ENCODE measurements at places on chromosomes 7 and 10.

DNA sequence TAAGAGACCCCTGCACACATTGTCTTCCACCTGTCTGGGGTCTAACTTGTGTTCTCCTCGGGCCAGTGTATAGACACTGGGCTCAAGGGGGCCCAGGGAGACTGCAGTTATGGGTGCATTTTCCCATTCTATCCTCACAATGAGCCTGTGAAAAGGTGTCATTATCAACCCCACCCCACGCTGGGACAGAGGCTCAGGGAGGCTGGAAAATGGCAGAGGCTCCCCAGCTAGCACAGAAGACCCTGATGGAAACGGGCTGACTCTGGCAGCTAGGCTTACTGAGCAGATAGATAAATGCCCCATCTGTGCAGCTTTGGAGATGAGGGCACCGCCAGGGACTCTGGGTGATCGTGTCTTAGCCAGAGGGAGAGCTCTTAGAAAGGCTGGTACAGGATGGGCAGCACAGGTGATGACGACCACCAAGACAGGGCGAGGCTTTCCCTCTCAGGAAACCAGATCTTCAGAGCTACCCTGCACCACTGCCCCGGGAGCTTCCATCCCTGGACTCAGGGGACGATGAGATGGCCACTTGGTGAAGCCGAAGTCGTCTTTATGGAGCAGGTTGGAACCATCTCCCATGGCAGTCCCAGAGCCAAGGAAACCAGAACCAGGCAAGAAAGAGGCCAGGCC is 58.2 kb upstream of the CHST15 start:
- DNase-seq, result no peak

DNA sequence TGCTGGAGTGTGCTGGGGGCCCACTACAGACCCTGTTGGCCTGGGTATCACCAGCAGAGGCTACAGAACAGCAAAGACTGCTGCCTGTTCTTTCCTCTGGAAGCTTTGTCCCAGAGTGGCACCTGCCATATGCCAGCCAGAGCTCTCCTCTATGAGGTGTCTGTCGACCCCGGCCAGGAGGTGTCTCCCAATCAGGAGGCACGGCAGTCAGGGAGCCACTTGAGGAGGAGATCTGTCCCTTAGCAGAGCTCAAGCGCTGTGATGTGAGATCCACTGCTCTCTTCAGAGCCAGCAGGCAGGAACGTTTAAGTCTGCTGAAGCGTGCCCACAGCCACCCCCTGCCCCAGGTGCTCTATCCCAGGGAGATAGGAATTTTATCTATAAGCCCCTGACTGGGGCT is 316.2 kb downstream of the ETV1 start:
- no peak for DNase-seq

DNA sequence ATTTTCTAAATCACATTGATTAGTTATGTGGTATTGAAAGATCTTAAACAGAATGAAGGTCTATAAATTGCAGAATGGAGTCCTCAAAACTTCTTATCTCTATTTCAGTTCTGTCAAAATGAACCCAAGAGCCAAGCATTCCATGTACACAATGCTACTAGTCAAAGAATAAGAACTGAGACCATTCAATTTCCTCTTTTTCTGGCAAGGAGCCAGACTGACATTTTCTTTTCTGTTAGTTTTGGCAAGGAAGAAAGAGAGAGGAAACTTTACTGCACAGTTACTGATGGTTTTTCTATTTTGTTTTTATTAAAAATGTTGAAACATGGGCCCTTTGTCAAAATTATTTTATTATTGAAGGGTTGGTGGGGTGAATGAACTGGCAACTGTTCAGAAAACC is 181.8 kb upstream of the FERD3L start:
- no peak for DNase-seq

DNA sequence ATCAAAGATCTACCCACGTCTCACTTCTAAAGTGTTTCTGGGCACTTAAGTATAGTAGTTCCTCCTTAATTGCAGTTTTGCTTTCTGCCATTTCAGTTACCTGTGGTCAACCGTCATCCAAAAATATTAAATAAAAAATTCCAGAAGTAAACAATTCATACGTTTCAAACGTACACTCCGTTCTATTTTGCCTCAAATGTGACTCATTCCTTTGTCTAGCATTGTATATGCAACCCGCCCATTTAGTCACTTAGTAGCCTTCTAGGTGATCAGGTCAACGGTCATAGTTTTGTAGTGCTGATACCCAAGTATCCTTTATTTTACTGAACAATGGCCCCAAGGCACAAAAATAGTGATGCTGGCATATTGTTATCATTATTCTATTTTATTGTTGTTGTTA is 33.8 kb downstream of the HGF start:
- DNase-seq, result no peak

- no peak for DNase-seq
Observed at GRCh38 chr7:33807779-33808482, 97.4 kb upstream of the BMPER start.

DNA sequence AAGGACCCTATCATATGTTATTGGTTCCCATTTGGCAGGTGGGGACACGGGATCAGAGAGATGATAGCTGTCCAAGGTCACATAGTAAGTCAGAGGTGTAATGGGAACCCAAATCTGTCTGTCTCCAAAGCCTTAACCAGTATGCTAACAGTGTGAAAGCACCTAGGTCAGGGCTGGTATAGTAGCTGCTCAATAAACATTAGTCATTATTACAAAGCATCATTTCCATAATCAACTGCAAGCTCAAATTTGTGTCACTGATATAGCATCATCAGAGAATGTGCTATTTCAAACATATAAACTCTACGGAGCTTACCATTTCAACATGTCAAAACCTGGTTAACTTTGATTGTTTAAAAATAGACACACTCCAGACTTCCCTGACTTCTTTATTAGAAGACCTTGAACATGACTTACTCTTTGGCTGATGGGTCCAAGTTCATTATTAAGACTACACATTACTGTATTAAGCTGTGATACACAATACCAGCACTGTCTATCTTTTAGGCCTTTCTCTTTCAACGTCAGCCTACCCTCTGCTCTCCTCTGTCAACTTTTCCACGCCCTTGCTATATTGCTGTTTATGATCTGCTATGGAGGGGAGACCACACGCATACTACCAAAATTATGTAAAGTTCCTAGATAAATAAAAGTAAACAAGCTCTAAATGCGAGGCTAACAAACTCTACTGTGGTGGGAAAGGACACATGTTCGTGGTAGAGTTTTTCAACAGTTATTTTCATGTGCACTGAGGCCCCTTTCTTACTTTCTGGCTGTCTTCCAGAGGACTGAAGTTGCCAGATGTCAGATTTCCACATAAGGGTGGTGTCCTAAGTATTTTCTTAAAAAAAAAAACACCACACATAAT is 33.6 kb downstream of the DNMBP start:
- no peak for DNase-seq

Data from Panc1 (cell line).